ENCODE measurements at places on chromosomes 2 and 18.

DNA sequence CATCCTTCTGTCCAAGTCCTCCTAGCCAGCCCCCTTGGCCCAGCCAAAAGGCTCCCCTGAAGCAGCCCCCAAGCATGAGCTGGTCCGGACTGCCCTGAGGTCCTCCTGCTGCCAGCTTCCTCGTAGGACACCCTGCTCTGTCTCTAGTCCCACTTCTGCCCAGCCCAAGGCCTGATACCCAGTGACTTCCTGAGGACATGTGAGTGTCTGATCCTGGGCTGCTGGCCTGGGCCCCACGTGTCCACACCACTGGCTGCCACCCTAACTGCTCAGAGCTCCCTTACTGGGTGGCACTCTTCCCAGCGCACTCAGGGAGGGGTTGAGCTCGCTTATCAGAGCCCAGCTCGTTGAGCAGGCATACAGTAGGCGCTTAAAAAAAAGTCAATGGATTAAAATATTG lies 34.4 kb upstream of the PDIA6 start:
- DNase-seq = no peak

DNA sequence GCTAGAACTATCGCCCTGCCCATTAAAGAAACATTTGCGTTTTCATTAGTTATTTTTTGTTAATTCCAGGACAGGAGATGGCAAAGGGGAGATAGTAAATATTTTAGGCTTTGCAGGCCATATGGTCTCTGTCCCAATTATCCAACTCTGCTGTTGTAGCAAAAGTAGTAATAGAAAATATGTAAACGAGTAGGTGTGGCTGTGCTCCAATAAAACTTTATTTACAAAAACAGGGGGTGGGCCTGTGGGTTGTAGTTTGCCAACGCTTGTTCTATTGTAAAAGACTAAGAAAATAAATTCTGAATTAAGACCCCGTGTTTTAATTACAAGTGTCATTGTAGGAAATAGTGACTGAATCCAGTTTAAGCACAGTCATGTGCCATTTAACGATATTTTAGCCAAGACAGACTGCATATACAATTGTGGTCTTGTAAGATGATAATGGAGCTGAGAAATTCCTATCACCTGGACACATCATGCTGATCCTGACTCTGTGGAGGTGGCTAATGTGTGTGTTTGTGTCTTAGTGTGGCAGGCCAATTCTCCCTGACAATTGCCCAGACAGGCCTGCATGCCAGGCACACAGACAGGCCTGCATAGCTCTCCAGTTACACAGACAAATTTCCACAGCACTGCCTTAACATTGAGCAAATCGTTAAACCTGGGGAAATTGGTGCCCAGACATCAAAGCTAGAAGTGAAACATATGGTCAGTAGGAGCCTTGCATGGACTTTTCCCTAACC lies 76.4 kb downstream of the SKA1 start:
- no peak for DNase-seq

GRCh38 chr2:78982638-78983330 lies 42.7 kb upstream of the REG3G start:
- no peak for DNase-seq

DNA sequence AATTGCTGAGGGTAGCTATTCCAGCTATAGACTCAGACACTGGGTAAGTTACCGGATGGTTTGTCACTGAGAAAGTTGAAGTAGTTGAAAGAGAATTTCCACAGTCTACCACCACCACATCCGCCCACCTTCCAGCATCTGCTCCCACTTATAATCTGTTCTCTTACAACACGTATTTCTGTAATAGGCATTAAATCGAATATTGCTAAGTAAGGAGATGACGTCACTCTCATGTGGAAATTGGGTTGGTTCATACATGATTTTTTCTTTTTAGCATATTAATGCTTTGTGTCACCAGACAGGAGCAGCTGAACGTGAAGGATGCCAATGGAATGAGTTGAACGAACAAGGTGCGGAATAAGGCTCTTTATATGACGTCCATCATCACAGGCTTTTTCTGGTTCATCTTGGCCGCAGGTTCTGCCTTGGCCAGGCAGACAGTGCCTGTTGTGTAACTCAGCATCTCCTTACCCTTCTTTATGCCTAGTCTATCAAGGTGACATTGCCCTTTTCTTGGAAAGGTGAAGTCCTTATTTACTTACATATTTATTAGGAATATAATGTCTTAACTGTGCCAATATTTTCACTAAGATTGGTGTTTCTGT lies 45.9 kb downstream of the THUMPD2 start:
- DNase-seq = no peak

GRCh38 chr2:153476816-153477635 lies 1.5 kb downstream of the RPRM start:
- DNase-seq = no peak

- DNase-seq = no peak
Observed at GRCh38 chr2:70473101-70473722, 80.4 kb downstream of the TGFA start.

GRCh38 chr2:119389615-119390306 lies 23.0 kb downstream of the DBI start:
- no peak for DNase-seq

GRCh38 chr2:17251171-17251570 lies 267.1 kb downstream of the RAD51AP2 start:
- DNase-seq = no peak

- DNase-seq = no peak
Observed at GRCh38 chr18:50844960-50845359, 25.1 kb upstream of the MRO start.

DNA sequence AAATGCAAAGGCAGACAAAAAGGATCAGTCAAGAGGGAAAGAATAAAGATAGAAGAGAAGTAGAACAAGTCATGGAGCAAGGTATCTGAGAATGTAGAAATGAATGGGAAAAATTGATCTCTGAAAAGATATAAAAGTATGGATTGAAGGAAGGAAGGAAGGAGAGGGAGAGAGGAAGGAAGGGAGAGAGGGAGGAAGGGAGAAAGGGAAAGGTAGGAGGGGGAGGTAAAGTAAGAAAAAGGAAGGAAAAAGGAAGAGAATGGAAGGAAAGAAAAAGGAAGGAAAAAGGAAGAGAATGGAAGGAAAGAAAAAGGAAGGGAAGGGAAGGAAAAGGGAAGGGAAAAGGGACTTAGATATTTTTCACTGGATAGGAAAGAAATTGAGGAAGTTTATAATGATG lies 31.5 kb upstream of the TTC21B start:
- no peak for DNase-seq

GRCh38 chr18:55996717-55997116 lies 408.7 kb upstream of the TCF4 start:
- DNase-seq = no peak

DNA sequence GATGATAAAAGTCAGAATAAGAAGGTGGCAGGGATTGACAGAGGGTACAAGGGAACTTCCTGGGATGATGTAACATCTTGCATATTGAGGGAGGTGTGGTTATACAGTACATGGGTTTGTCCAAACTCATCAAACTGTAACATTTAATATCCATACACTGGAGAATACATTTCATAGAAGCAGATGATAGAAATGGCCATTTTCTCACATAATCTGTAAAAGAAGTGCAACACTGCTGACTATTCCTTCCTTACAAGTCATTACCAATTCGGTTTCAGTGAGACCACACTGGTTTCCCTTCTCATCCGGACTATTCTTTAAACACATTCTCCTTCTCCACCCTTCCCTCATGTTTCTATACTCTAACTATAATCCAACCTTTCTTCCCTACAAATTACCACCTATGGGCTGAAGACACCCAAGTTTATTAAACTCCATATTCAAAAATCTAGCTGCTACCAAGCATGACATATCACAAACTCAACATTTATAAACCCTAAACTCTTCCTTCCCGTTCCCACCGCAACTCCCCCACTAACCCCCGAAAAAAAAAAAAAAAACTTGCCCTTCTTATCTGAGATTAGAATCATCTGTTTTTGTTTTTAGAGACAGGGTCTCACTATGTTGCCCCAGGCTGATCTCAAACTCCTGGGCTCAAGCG lies 1.6 kb downstream of the COX7A2L start:
- no peak for DNase-seq

GRCh38 chr2:216075510-216076485 lies 5.8 kb downstream of the PECR start:
- DNase-seq = no peak

- DNase-seq = no peak
Observed at GRCh38 chr2:26655611-26656195, 14.5 kb upstream of the CIB4 start.

DNA sequence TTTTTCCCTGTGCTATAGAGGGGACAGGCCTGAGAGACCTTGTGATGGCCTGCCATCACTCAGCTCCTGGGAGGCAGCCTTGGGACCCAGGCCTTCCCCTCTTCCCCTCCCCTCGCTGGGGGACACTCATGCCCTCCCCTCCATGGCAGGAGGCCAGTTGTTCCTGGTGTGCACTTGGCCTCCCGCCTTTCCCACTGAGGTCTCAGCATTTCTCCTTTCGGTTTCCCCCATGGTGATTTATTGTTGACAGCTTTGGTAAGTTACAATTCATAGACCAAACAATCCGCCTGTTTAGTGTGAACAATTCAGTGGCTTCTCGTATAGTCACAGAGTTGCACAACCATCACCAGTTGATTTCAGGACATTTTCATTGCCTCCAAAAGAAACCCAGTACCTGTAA lies 10.2 kb upstream of the CNDP1 start:
- no peak for DNase-seq

DNA sequence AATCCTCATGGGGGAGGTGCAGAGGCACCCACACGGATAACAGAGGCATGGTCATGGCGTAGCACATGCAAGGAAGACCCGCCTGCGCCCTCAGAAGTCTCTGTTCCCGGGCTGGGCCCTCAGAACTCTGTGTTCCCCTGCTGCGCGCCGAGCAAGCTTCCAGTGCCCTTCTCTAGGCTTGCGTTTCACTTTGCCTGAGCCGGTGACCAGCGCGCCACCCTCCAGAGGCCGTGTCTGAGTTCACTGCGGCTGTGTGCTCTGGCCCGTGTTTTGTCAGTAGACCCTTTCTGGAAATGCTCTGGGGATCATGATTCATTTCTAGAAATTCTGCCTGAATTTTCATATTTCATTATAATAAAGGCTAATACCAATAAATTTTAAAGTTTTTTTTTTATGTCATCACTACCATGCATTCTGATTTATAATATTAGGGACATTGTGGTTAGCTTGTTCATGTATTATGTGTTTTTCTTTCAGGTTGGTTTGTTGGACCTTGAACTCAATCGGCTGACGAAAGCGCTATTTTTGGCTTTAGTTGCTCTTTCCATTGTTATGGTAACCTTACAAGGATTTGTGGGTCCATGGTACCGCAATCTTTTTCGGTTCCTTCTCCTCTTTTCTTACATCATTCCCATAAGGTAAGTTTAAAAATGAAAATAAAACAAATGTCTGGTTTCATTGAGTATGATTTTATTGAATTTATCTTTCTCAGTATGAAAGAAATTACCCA lies 142.7 kb upstream of the NFATC1 start:
- no peak for DNase-seq

GRCh38 chr2:226608451-226608850 lies 191.2 kb downstream of the IRS1 start:
- no peak for DNase-seq

DNA sequence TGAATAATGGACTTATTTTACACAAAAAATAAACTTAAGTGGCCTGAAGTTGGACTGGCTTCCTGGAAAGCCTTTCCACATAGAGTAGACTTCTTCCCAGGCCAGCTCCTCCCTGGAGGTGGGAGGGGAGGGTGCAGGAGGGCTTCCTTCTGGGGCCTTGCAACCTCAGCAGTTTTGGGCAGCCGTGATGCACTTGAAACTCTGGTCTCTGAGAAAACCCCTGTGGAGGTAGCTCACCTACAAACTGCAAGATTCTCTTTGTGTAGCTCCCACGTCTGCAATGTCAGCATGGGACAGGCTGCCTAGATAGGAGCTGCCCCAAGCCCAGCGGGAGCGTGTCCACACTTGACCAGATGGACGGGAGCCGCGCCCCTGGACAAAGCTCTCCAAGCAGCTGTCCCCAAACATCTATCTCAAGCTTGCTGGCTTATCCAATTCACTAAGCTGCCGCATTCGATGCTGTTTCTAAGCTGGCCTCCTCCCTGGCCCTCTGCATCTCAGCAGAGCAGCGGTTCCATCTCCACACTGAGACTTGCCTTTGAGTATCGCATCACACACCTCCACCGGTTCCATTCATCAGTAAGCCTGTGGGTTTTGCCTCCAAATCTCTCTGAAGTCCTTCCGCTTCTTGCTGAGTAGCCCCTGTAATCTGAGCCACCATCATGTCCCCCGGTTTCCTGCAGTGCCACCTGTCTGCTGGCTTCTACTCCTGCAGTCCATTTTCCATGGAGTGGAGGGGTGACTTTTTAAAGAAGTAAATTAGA lies 1.6 kb upstream of the LPIN1 start:
- DNase-seq = peak; percentile 37

DNA sequence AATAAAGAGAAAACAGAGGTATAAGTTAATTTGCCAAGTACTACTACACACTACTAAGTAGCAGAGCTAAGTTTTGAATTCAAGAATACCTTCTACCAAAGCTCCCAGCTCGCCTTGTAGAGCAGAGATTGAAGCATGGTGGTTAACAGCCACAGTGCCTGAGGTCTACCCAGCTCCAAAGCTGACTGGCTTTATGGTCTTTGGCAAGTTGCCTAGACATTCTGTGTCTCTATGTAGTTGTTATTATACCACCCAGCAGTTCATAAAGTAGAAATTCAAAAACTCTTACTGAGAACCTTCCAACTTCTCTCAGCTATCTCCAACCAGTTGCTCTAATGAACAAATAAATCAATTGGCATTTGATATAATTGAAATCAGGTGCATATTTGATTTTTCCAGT lies 87.8 kb downstream of the PDE11A start:
- no peak for DNase-seq

GRCh38 chr18:54100466-54100865 lies 124.0 kb downstream of the MBD2 start:
- no peak for DNase-seq

DNA sequence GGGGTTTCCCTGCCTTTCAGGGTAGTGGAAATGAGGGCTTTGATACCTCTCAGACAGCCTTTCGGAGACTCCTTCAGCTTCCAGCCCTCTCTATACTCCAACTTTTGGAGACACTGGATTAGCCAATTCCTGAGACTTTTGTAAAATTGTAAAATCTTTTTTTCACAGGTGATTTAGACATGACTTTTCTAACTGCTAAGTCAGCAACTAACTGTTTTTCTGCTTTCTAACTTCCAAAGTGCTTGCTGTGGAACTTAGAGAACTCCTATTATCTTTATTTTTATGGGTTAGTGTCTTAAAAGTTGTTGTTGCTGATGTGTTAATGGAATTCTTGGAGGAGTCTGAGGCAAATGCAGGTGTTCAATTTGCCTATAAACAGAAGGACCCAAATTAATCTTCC lies 616.7 kb upstream of the ID2 start:
- no peak for DNase-seq

DNA sequence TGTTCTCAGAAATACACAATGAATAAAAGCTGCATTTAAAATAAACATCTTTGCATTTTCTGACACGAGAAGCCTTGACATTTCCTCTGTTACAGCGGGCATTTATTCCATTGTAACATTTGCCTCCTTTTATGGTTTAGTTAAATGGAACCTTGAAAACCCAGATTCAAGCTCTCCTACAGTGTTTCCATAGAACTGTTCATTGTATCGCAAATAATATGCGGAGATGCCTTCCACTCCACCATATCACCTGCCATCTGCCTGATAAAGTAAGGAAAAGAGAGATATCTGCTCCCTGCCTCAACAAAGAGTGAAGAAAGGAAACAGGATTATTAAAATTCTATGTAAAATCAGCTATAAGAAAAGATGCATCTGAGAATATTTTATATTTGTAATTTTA lies 69.8 kb downstream of the CDH19 start:
- DNase-seq = no peak
